ENCODE measurements at places on chromosomes 12 and 14. TPM values are rescaled to one million over a fixed set of nuclear protein-coding genes. Genes with fewer than 3 reads are reported as not detected.

GRCh38 chr14:73773441-73774240, 59.5 kb upstream of the PNMA1 start:
- DNase-seq = no peak

GRCh38 chr12:116116650-116117424, 160.7 kb downstream of the MED13L start:
- DNase-seq = no peak

DNA sequence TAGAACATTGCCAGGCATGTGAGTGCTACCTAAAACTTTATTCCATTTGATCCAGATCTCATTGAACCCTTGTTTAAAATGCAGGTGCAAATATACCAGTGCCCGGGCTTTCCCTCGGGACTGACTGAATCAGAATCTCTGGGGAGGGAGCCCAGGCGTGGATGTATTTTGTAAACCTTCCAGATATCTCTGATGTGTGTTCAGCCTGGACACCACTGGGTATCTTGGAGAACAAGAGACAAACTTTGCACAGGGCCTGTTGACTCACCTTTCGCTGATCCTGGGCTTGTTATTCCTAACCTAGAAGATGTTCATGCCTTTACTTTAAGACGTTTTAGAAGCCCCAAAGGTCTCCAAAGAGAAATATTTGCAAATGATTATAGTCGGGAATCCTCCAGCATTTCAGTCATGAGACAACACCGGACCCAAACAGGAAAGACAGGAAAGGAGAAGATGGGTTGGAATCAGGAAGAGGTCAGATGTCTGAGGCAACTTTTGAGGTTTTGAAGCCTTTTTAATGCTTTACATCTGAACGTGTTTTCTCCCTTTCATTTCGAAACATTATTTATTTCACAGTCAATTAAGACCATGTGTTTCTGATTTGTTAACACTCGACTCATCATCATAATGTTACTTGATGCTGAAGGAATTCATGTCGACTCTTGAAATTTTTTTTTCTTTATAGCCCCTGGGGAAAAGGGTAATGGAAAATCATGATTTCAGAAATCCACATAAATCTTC, 118.6 kb downstream of the PLXNC1 start:
- no peak for DNase-seq

DNA sequence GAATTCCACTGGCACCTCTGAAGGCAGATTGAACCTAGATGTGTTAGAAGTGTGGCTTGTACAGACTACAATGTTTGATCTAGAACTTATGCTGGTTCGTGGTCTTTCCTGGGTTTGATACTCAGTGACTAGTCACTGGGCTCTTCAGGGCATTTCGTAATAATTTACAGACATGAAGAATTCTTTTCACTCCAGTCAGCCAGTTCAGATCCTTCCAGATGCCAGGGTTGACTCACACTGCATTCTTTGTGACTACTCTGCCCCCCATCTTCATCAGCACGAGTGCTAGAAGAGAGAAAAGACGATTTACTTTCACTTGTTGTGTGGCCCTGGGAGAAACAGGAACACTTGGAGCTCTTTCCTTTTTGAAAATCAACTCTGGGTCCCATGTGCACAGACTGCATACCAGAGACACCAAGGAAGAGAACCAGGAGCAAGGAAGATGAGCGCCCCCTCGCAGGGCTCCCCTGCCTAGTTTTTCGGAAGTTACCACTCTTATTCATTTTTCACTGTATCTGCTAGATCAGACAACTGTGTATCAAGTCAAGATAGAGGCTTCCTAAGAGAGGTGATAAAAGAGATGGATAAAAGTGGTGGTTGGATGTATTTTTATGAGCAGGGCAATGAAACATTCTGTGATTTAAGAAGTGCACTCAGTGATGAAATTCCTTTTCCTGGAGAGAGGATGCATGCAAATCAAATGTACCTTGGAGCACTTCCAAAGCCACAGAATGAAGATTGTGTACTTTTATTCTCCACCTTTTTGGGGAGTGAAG, 33.5 kb upstream of the EVL start:
- no peak for DNase-seq

DNA sequence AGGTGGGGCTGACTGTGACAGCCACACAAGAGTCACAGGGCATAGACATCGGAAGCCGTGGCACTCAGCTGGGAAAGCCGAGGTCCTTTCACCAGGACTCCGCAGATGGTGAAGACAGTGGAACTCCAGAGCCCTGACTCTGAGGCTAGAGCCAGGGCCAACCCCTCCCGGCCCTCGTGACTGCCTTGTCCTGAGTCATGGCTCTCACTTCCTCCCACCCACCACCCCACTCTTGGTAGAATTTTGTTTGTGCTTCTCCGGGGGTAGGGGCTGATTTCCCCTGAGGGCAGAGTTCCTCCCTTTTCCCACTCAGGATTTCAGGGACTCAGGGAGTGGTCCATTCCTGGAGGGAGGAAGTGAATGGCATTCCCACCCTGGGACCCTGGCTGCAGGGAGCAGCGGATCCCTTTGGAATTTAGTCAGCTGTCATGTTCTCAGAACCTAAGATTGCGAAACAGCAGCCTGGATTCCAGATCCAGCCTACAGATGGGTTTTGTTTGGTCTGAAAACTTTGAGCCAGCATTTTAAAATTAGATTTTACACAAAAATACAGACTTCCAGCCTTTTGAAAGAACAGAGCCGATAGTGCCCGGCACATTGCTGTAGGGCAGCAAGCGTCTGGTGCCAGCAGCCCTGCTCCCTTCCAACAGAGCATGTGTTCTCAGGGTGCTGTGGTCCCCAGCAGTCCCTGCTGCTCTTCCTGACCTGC, 50.7 kb downstream of the TPCN1 start:
- DNase-seq = peak; percentile 91

- DNase-seq = peak; percentile 71
Measured at GRCh38 chr12:12398026-12398859, 41.4 kb downstream of the BORCS5 start.

DNA sequence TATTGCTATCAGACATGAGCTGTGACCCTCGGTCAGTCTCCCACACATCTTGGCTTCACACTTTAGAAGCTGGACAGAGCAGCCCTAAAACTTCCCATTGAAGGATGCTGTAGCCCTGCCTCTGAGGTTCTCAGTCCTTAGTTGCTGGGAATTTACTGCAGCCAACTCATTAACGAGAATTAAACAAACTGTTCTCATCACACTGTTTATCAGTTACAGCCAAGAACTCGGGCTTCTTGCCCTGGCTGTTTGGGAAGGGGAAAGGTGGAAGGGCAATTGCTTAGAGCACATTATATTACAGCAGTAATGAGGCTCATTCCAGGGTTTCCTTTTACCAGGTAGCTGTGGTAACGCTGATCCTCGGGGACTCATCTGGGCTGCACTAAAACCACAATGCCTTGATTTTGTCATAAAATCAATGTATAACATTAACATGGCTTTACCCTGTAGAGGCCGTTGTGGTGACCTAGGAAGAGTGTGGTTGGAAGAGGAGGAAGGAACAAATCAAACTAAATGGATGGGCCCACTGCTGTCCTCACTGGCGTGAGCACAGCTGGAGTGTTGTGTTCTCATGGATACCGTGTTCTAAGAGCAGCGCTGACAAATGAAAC, 87.1 kb downstream of the GPR135 start:
- DNase-seq = no peak

The LIN7A gene
- 0.81 TPM for total RNA-seq

DNA sequence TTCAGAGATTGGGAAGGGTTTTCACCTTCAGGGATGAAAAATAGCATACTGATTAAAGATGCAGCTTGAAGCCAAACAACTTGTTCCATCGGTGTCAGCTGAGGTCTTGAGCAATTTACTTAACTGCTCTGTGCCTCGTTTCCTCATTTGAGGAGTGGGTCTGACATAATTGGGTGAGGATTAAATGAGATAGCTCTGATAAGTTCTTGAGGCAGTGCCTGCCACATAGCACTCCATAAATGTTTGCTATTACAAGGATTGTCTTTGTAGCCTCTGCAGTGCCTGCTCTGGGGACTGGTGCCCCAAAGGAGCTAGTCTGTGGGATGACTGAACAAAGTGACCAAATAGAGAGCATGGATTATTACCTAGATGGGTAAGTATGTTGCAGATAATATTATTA, 50.6 kb downstream of the ATP23 start:
- DNase-seq = no peak

The RAB5B gene
- total RNA-seq = 99.4 TPM

- DNase-seq = no peak
Measured at GRCh38 chr14:69048456-69048855, 69.4 kb upstream of the ACTN1 start.

DNA sequence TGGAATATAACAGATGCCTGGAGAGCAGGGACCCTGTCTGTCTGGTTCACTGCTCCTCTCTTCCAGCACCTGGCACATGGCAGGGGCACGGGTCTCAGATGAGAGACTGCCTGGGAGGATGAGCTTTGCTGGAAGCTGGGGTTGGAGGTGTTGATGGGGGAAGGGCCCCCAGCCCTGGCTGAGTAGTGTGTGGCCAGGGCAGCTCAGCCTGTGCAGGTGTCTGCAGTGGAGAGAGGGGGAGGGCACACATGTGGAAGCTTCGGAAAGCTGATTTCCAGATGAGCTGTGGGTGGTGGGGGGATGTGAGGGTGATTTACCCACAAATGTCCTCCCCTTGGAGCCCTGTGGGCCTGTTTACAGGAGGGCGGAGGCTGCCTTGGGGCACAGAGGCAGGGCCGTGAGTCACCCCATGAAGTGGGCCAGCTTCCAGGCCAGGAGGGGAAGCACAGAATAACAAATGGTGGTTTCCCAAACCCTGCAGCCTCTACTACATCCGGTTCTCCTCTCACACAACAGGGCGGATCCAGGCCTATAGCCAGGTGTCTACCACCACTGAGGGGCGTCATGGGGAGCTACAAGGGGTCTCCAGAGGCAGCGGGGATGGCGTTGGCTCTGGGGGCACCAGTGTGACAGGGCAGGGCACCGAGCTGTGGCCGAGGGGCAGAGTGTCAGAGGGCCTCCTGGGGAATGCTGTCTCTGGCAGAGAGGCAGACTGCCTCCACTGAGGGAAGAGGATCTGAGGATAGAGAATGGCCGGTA, 11.0 kb downstream of the KRT7 start:
- DNase-seq = peak; percentile 88

The GLIPR1L1 gene
- not detected for total RNA-seq

- no peak for DNase-seq
Measured at GRCh38 chr12:89154743-89155499, 197.4 kb downstream of the DUSP6 start.

The PTCSC3 gene
- total RNA-seq = not detected

The GALNT6 gene
- 2.1 TPM for total RNA-seq

GRCh38 chr12:98594050-98594835, 757 bp downstream of the SLC25A3 start:
- peak; percentile 81 for DNase-seq

DNA sequence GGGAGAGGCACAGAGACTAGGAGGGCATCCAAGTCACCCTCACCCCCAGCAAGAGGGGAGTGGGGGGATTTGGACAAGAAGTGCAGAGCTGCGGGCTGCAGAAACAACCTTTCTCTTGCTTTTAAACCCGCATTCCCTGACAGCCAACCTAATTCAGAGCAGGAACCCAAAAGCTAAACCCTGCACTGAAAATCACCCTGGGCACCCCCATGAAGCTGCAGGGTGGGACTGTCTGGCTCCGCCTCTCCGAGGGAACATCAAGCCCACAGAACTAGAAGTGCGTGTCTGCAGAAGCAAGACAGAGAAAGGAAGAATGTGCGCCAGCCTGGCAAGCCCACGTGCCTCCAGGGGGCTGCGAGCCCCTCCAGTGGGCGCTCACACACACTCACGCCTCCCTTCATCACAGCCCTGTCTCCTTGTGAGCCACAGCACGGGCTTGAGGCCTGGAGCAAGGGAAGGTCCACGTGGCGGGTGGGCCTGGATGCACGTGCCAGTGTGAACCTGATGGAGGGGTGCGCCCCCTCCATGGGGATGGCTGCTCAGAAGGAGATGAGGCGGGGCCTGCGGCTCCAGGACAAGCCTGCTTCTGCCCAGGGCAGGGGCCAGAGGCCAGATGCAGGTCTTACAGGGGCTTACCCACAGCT, 27.8 kb upstream of the PNMA1 start:
- no peak for DNase-seq

- no peak for DNase-seq
Measured at GRCh38 chr12:112878488-112878887, 28.3 kb upstream of the OAS1 start.

The AMN gene
- not detected for total RNA-seq

GRCh38 chr12:12267742-12268200, 927 bp upstream of the LRP6 start:
- no peak for DNase-seq

DNA sequence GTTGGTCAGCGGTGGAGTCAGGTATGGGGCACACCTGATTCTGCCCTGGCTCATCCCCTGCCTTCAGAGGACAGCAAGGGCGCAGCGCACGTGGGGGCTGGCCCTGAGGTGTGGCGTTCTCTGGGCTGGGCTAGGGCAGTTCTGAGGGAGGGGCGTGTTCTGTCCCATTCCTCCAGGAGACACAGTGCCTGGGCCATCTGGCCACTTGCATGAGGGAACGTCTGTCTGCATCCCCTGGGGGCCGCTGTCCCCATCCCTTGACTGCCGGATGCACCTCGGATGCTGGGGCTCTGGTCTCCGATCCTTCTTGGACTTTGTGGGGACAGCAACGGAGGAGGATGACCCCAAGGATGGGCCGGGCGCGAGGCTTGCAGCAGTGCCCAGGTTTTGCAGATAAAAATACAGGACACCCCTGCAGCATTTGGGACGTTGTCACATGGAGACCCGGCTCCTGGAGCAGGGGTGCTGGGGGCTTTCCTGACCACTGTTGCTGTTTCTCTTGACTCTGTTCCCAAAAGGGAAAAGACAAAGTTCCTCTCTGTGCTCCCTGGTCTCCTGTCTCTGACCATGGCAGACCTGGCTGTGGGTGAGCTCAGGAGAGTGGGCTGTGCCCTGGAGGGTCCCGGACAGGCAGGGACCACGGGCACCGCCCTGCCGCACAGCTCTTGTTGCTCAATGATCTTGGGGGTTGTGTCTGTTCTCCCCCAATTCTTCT, 6.9 kb downstream of the MTA1 start:
- DNase-seq = no peak

GRCh38 chr12:51160814-51161459, 12.0 kb downstream of the TFCP2 start:
- DNase-seq = no peak

Measured in psoas muscle (tissue), 8 donors.